Endodermal cell (in vitro differentiated cells): ENCODE measurements at places on chromosomes 11 and 22. TPM values are rescaled to one million over a fixed set of nuclear protein-coding genes. Genes with fewer than 3 reads are reported as not detected.

GRCh38 chr22:46004105-46004866, 27.3 kb upstream of the WNT7B start:
- DNase-seq, result no peak

BARX2 gene
- 0.31 TPM in 1 of 3 replicates, not detected in the others for total RNA-seq

- DNase-seq, result no peak
These were observed 71.5 kb downstream of the SIK3 start for GRCh38 chr11:117026593-117027330.

DNA sequence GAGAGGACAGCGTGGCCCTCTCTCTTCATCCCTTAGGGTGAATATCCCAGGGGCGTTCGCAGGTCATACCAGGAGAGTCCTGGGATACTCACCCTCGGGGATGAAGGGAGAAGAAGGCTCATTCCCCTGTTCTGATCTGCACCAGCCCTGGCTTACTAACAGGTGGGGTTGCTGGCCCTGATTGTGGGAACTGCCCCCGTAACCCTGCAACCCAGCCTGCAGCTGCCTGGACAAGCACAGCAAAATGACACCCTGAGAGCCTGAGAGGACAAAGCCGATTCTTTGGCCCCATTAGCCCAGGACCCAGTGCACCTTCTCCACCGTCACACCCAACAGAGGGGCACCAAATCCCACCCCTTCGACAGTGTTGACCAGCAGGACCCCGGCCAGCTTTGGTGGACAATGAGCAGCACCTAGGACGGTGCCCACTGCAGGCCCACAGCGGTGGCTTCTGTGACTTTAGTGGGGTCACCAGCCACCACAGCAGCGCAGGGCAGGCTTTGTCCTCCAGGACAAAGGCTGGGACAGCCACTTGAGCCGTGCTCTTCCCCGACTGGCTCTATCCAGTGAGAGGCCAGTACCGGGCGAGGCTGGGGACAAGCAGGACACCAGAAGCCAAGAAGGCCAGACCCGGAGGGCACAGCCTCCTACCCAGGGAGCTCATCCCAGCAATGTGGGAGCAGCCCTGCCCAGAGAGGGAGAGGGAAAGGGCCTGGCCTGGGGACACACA, 98.5 kb upstream of the RTL6 start:
- DNase-seq, result no peak

DNA sequence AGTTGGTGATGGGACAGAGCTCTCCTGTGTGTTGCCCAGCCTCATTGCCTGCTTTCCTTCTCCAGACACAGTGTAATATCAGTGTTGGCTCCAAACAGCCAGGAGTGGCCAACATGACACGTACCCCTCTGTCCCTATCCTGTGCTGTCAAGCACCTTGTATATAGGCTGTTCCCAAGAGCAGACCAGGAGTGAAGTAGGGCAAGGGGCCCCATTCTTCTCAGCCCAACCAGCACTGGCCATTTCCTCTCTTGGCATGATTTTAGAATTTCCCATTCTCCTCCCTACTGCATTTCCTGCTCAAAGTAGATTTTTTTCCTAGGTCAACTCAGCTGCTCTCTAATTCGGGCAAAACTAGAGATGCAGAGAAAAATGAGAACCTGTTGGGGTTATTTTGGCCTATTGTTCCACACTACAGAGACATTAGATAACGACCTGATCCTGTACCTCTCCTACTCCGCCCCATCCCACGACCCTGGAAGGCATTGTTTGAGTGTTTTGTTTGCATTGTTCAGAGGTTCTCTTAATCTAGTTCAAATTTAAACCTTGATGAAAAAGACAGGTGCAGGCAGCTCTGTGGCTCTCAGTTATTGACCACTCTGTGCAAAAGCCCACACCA, 95.6 kb downstream of the RASSF10 start:
- no peak for DNase-seq

DNA sequence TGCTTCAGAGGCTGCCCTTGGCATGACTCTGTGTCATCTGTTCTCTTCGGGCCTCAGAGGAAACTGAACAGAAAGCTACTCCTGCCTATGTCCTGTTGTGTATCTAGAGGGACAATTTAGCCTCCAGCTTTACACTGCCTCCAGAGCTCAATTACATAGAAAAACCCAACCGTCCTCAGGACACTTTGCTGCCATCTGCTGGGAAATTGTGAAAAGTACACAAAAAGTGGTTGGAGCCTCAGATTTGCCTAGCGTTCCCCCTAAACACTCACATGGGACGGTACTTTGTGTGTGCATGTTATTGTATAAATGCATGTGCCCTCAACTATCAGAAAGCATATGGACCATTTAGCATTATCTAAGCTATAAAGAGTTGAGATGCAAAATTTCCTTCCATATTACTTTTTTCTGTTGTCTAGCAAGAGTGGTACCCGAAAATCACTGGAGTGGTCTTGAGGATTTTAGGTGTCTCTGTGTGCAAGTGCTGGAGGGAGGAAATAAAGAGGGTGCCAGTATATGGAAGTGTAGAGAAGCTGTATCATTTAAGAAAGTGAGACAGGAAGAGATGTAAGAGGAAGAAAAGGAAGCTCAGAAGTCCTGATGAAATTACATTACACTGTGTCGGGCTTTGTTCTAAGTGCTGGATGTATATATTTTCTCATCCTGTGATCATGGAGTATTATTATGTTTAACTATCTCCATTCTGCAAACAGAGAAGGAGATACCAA, 8.7 kb upstream of the MS4A4E start:
- DNase-seq, result peak; percentile 62
